ENCODE measurements at places on chromosomes 5 and 9. TPM values are rescaled to one million over a fixed set of nuclear protein-coding genes. Genes with fewer than 3 reads are reported as not detected.
A peak's percentile ranks its signal among the peaks of the same experiment; 100 is the strongest.

DNA sequence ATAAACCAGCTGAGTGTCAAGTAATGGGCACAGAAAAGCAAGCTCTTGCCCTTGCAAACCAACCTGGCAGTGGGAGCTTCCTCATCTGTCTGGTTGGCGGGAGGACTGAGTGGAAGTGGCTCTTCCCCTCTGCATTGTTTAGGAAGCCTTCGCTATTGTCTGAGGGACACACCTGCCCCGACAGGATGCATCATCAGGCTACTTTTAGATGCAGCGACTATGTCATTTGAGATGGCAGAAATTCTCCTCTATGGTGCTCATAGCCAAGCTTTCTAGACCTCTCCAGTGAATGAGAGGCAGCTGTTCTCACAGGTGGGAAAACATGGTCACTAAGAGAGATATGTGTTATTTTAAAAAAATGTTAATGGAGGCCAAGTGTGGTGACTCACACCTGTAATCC lies 104.0 kb downstream of the DOCK8 start:
- peak; percentile 52 for ATAC-seq

The RRAGA gene
- 56.1 TPM for total RNA-seq

GRCh38 chr5:40676613-40677343 lies 2.9 kb upstream of the PTGER4 start:
- ATAC-seq, result no peak

The NPM1 gene
- 922 TPM for total RNA-seq

The CD274 gene
- 1.5 TPM for total RNA-seq

DNA sequence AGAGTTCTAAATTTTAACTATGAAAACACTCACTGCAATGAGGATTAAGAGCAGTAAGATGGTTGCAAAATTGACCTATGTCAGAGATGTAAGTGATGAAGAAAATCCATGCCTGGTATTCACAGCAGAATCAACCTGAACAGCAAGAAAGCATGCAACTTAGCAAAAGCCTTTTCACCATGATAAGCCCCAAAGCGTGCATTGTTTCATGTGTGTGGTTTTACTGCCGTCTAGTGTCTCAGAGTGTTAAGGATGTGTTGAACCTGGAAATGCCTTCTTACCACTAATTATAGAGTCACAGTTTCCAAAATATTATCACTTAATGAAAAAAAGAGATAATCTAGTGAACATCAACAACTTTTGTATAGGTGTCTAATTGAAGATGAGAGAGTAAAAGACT lies 415.2 kb upstream of the TRPC7 start:
- ATAC-seq, result no peak

DNA sequence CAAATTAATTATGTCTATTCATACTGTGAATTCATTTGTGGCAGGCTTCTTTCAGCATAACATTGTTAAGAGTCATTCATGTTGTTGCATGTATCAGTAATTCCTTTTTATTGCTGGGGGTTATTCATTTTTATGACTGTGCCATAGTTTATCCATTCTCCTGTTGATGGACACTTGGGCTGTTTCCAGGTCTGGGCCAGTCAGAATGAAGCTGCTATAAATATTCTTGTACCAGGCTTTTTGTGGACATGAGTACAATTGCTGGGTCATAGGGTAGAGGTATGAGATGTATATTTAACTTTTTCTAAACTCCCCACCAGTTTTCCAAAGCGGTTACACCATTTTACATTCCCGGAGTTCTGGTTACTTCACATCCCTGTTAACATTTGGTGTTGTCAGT lies 13.6 kb downstream of the PRPF4 start:
- no peak for ATAC-seq

DNA sequence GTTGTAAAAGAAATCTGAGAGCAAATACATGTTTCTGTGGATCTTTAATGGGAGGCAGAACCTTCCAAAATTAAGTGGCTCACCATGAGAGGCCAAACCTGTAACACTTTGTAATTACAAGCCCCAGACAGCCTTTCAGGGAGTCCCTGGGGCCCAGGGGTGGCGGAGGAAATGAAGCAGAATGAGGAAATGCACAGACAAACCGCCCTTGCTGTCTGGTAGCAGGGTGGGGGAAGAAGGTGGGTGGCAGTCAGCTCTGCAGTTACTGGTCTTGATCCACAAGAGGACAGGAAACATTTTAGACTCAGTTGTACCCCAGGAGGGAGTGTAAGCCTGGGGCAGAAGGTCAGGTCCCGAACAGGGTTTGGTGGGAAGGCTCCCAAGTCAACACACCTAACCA lies 6.5 kb downstream of the ARL14EPL start:
- peak; percentile 38 for ATAC-seq

GRCh38 chr5:107104040-107104995 lies 566.4 kb downstream of the EFNA5 start:
- ATAC-seq, result no peak

The SLC2A6 gene
- total RNA-seq, result 0.80 TPM

The FRRS1L gene
- not detected for total RNA-seq

The DNAH5 gene
- total RNA-seq, result 0.52 TPM

The SPATA9 gene
- not detected for total RNA-seq

- no peak for ATAC-seq
Measured at GRCh38 chr5:160462167-160462566, 40.5 kb downstream of the PTTG1 start.

- no peak for ATAC-seq
Measured at GRCh38 chr5:151027961-151028479, 7.6 kb downstream of the GPX3 start.

DNA sequence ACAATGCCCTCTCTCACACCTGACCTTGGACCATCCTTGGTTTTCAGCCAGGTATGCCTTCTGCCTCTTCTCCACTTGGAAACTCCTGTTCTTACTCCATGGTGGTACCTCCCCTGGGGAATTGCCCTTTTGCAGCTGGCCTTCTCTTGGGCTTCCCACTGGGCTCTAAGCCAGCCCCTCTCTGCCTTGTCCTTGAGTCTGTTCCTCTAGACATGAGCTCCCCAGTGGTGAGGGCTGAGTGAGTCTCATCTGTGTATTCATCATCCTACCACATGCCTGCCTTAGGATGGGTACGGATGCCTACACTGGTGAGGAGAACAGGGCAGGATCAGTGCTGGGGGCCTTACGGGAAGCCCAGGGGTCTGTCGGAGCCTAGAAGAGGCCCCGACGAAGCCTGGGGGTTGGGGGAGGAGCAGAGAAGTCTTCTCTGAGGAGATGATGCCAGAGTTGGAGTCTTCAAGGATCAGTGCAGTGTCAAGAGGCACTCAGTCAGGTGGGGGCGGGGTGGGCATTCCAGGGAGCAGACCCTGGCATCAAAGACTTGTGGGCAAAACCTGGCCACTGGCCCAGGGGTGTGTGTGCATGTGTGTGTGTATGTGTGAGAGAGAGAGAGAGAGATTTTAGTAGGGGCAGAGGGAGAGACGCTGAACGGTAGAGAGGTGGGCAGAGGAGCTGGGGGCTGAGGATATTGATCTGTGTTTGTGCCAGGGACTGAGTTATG lies 5.2 kb upstream of the CRB2 start:
- no peak for ATAC-seq
